ENCODE measurements at places on chromosomes 2 and 18.

DNA sequence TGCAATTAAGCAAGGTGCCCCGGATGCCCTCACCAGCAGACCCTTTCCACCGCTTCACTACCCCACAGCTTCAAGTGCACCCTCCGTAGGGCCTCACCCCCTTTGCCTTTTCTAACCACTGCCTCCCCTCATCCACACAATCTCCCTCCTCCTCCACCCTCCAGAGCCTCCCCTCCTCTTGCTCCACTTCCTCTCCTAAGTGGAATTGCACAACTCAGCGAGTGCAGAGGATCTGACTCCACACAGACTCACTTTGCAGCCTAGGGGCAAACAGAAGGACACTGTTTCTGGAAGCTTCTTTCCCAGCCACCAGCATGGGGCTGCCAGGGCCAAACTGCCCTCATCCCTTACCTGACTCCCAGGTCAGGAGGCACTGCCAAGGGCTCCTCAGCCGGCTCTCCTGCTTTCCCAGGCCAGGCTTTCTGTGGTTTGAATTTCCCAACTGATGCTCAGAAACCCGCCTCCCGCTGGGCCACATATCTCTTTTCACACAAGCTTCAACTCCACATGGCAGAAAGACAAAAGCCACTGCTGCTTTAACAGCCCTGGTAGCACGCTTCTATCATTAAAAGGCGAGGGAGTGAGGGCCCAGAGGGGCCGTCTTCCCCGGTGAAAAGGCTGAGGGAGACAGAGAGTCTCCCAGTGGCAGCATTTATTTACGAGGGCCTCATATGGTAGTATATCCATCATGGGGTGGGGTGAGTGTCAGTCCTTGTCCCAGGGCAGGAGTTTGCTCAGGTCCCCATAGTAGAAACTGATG lies 74.7 kb upstream of the MGAT4A start:
- DNase-seq: no peak

DNA sequence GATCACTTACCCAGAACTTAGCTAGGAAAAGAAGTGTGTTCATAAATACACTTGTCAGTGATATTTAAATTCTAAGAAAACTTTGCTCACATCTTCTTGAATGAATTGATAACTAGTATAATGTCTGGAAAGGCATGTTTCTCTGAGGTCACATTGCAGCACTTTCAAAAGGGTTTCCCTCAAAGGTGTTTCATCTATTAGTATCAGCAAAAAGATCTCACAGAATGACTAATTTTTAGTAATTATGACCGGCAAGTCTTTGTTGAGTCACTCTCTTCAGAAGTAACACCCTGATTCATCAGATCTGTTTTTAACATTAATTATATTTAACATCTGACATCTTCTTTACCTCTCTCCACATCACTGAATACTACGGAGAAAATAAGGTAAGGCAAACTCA lies 222.3 kb downstream of the IKZF2 start:
- DNase-seq: peak; percentile 27

DNA sequence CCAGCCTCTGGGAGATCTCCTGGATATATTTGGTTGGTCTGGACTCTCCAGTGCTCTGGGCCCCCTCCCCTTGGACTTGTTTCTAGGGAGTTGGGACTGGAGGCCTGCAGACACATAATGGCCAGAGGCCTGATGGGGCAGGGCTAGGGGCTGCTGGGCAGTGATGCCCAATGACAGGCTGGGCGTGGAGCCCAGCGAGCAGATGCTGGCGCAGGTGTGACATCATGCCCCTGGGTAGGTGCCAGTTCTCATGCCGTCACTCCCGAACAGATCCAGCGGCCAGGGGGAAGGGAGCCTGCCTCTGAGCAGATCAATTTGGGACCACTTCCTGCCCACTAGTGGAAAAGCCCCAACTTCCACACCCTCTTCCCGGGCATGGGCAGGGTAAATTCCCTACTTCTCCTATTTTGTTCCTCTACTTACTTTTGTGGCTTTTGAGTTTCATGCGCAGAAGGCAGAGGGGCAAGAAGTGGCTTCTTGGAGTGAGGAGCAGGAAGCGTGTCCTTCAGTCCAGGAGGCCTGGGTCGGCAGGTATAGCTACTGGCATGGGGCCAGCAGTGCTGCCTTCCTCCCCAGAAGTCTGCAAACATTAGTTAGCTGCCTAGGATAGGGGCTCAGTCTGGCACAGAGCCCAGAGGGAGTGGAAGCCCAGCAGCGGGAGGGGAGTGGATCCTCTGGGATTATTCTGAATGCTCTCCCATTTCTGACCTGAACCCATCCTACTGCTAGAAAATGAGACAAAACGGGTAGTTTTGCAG lies 6.1 kb downstream of the MPV17 start:
- DNase-seq: peak; percentile 58

GRCh38 chr2:211837206-211837605 lies 701.4 kb downstream of the ERBB4 start:
- DNase-seq: no peak

- no peak for DNase-seq
These were observed 2.2 kb downstream of the PLEKHA3 start for GRCh38 chr2:178482437-178482836.

- no peak for DNase-seq
These were observed 9.6 kb downstream of the CFAP221 start for GRCh38 chr2:119553687-119554344.

DNA sequence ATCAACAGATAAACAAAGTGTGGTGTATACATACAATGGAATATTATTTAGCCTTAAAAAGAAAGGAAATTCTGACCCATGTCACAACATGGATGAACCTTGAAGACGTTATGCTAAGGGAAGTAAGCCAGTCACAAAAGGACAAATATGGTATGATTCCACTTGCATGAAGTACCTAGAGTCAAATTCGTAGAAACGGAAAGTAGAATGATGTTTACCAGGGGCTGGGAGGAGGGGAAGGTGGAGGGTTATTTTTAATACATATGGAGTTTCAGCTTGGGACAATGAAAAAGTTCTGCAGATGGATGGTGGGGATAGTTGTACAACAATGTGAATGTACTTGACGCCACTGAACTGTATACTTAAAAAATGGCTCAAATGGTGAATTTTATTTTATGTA lies 3.3 kb upstream of the DES start:
- DNase-seq: no peak

GRCh38 chr18:74444104-74444503 lies 13.0 kb downstream of the DIPK1C start:
- no peak for DNase-seq

DNA sequence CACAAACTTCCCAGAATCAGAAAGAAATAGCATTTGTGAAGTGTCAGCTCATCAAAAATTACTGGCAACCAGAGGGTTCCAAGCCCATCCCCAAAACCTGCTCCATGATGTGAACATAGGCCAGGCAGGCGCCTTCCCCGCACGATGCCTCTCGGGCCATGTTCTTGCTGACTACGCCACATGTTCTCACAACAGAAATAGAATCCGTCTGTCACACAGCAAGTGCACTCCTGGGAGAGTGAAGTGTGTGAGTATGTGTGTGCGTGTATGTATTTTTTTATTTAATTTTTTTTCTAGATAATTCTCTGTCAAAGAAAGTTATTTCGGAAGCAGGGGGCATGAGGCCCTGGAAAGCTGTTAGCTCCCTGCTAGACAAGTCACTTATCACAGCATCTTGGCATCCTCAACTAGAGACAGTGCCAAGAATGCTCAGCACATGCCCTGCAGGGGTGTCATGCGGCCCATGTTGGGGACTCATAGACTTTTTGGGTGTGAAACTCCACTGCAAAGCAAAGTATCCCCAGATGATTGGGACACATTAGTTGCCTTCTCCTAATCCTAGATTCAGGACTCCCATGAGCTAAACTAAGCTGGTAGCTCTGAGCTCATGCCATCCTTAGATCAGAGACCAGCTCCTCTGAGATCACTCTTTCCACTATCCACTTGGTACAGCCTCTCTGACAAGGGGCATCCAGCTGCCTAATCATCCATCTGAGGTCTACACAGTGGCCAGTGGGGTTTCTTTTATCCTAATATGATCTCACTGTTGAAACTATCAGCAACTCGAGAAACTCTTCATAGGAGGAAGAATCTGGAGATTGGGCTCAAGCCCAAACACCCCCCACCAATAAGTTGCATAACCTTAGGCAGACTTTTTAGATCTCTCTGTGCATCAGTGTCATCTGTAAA lies 53.2 kb upstream of the CYRIA start:
- no peak for DNase-seq

DNA sequence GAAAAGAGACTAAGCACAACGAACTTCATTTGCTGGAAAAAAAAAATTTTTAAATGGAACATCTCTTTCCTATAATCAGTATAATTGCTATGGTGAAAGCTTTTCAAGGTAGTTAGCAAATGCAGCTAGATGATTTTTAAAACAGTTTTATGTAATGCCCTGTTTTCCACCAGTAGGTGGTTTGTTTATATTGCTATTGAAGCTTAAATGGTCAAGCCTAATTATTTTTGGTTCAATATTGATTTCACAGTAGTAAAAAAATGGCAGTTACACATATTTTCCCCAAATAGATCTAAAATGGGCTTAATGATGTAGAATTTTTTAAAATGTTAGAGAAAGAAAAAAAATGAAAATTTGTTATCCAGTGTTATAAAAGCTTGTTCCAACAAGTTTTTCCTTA lies 70.2 kb downstream of the CDH19 start:
- no peak for DNase-seq

DNA sequence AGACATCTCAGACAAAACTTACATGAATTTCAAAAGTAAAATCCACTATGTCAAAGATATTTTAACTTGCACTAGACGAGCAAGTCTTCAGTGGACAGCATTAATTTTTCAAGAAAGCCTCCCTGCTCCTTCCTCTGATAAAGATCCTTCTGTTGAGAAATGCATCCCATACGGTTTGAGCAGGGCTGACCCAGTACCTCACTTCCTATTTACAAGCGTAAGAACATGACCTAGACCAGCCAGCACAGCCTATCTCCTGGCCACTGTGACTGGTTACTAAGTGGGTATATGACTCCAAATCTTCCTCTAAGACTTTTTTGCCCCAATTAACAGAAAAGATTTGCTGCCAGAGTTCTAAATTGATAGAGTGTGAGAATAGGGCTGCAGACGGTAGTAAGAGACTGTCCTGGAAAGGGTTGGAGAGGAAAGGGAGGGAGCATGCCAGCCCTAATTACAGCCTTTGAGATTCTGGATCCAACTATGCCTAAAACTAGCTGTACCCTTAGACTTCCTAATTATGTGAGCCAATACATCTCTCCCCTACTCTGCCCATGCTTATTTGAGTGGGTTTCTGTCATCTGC lies 108.4 kb downstream of the PRELID3A start:
- DNase-seq: peak; percentile 28

- no peak for DNase-seq
These were observed 116.4 kb downstream of the ZNF521 start for GRCh38 chr18:25235401-25236042.

DNA sequence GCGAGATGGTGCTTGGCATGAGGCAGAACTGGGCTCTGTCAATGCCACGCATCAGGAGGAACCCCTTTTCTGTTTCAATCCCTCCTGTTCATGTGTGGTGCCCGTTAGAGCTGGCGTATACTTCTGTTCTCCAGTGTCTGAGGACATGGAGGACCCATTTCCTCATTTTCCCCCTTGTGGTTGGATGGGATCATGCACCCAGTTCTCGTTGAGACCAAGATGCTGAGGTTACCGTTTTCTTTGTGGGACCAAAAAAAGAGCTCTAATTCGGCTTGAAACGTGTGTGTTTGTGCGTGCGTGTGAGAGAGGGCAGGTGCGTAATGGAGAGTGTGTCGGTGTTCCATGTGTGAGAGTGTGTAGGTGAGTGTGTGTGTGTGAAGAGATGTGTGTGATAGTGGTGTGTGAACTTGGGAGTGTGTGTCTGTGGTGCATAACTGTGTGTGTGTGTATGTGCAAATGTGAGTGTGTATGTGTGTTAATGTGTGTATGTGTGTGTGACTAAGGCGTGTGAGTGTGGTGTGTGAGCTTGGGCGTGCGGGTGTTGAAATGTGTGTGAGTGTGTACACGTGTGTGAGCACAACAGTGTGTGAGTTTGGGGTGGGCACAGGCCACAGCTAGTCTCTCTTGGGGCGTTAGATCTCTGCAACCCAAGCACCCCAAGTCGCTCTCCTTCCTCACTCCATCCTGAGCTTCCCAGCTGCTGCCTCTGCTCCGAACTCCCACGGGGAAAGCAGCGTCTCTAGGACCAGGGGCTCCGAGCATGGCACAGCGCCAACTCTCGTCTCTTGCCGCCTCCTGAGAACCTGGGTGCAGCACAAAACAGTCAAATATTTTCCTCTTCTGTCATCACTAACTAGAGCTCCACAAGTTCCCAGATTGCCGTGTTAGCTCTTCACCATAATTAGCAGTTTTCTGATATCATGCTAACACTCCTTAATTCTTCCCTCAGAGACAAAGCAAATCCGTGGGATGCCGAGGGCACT lies 75.8 kb downstream of the LONRF2 start:
- no peak for DNase-seq

GRCh38 chr18:48997681-48997984 lies 46.9 kb upstream of the SMAD7 start:
- no peak for DNase-seq

DNA sequence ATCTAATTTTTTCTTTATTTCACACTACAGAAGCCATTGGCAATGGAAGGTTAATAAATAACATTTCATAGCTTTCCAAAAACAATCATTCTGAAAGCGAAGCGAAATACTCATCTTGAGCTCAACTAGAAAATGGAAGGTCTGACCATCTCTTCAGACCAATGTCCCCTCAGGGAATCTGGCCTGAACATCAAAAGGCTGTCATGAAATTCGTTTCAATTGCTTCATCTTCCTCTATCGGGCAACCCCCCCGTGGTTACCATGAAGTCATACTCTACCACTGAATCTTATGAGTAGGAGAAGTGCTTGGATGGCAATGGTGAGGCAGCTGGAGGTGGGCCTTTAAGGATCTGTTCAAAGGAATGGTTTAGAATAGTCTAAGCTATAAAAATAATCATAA lies 22.9 kb upstream of the CYTIP start:
- DNase-seq: no peak

GRCh38 chr2:108944601-108945331 lies 44.3 kb downstream of the EDAR start:
- DNase-seq: no peak

DNA sequence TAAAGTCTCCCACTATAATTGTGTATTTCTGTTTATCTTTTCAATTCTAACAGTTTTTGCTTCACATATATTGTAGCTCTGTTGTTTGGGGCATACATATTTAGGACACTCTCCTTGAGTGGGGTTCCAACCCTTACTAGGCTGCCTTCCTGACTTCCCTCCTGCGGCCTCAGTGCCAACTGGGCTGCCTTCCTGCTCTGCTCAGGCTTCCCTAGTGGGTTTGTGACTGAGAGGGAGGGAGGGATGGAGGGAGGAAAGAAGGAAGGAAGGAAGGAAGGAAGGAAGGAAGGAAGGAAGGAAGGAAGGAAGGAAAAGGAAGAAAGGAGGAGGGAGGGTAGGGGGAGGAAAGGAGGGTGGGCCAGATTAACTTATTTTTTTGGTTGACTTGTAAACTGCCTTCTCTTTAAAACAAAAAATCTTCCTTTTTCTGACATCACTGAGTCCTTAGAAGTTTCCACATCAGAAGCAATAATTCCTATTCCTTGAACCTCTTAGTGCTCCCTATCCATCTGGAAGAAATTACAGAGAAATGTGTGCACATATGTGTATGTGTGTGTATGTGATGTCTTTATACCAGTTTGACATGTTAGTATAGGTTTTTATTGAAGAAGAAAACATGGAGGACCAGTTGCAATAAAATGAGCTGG lies 145.4 kb upstream of the PGAP1 start:
- DNase-seq: no peak

- DNase-seq: no peak
These were observed 545.8 kb downstream of the ARHGAP15 start for GRCh38 chr2:143675021-143675420.
